ENCODE measurements at places on chromosomes 1 and 21.
A peak's percentile ranks its signal among the peaks of the same experiment; 100 is the strongest.

DNA sequence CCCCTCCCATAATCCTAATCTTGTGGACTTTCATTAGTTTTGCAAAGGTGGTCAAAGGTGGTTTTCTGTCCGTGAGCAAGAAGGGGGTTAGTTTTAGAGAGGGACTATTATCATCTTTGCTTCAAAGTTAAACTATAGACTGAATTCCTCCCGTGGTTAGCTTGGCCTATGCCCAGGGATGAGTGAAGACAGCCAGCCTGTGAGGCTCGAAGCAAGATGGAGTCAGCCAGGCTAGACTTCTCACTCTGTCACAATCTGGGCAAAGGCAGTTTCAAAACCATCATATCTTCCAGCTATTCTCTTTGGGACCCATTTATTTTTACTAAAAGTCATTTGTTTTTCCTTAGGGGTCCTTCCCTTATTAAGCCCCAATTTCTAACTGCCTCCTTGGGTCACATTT lies 12.9 kb upstream of the ENO1 start:
- ATAC-seq = no peak

- ATAC-seq = no peak
Observed at GRCh38 chr1:218953386-218953785, 220.3 kb upstream of the LYPLAL1 start.

GRCh38 chr21:44919913-44920693 lies 596 bp downstream of the ITGB2 start:
- peak; percentile 17 for ATAC-seq

- no peak for ATAC-seq
Observed at GRCh38 chr1:91846007-91846638, 39.8 kb downstream of the TGFBR3 start.

All from activated T-helper 17 cell treated with anti-CD3 and anti-CD28 coated beads, Interleukin-2, amount 50 U/mL, for 72 hours (primary cell).